ENCODE measurements at places on chromosomes 13 and 19.
A peak's percentile ranks its signal among the peaks of the same experiment; 100 is the strongest.

GRCh38 chr13:35906636-35907035 lies 224.5 kb downstream of the DCLK1 start:
- no peak for DNase-seq

GRCh38 chr13:43880214-43880855 lies 631 bp downstream of the LACC1 start:
- DNase-seq: no peak

GRCh38 chr13:26326562-26326961 lies 72.6 kb downstream of the CDK8 start:
- DNase-seq: no peak

- no peak for DNase-seq
Observed at GRCh38 chr13:37148501-37148900, 43.0 kb upstream of the CSNK1A1L start.

DNA sequence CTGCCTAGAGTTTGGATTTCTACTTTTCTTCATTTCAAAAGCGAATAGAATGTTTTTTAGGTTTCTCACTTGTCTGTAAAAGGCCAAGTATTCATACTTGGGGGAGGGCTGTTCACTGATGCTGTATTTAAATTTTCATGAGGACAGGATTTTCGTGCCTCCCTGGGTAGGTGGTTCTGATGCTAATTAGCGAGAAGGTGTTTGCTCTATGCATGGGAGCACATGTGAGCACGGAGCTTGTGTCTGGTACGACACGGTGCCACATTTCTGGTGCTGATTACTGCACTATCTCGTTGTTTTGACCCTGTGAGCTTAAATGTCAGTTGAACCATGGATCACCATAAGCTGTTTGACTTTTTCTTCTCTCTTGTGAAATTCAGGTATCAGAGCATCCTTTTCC lies 45.8 kb downstream of the MTUS2 start:
- no peak for DNase-seq

DNA sequence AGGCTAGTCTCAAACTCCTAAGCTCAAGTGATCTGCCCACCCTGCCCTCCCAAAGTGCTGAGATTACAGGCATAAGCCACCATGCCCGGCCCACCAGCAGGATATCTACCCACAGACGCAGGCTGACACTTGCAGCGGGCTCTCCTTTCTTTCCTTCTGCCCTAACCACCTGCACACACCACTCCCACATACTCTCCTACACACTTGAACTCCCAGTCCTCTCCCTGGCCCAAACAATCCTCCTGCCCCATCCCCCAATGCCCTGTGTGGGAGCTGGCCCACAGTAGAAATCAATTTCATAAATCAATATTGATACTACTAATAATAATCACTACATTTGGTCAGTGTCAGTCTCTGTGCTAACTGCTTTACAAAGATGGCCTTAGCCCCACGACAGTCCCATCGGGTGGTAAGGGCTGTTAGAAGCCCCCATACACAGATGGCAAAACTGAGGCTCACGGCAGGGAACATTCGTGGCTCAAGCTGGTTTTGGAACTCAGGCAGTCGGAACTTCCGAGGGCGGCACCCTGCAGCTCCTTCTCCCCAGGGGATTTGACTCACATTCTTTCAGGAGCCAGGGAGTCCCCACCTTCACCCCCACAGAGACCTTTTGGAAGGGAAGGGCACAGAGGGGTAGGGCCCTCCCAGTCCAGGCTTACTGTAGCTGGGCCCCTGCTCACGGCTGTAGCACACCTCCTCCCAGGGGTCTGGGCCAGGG lies 3.4 kb upstream of the DPF1 start:
- no peak for DNase-seq

GRCh38 chr13:73767747-73768315 lies 366.4 kb downstream of the KLF12 start:
- DNase-seq: no peak

- DNase-seq: no peak
Observed at GRCh38 chr13:33110386-33110712, 94.1 kb downstream of the KL start.

DNA sequence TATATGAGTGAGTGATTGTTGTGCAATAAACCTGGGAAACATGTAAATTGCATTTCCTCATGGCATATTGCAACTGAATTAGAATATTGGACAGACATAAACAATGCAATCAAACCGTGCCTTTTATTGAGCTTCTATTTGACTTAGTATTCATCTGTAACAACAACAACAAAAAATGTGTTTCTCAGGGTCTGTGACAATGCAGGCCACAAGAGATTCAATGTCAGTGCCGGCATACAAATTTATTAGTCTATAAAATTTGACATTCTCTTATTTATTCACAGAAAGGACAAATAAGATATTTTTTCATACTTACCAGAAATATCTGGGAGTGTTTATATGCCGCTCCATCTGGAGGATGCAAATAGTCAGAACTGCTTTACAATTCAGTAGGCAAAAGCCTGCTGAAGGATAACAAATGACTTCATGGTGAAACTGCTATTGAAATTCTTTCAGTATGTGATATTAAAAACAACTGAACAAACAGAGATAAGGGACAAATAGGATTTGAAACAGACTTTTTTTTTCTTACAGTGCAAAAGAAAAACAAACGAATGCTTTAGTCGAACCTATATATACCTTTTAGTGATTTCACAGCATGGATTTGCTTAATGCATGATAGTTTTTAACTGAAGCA lies 77.2 kb downstream of the DACH1 start:
- no peak for DNase-seq

DNA sequence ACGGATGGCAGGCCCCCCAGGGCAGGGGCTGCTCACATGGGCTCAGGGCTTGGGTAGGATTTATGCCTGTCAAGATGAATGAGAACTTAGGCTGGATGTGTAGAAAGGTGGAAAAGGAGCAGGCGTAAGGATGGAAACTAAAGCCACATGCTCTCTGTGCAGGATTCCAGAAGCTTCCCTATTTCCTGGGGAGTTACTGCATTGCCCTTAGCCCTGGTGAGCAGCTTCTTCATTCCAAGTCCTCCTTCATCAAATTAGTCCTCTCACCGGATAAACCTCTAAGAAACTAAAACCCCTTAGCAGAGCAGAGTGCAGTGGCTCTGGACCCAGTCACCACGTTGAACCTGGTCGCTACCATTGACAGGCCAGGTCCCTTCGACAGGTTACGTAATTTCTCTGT lies 7.4 kb downstream of the ATP12A start:
- DNase-seq: no peak

DNA sequence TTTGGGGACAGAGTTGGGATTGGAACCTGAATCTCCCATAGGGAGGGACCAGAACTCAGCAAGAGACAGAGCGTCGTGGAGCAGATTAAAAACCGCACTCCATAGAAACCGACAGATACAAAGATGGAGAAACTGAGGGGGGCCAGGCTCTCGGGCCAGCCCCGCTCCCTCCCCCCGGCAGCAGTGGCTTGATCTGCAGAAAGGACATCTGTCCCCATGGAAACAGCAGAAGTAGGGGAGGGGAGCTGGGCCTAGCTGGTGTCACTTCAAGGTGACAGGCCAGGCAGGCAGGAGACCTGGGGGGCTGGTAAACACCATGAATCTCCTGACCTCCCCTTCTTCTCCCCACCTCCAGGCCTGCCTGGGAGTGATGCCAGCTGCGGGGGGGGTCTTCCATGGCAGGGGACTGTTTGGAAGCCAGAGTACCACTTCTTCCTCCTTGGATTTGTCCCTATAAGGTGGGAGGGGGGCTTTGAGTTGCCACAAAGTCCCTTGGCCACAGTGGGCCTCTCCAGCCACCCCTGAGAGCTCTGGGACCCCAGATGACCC lies 10.9 kb downstream of the TMIGD2 start:
- no peak for DNase-seq

DNA sequence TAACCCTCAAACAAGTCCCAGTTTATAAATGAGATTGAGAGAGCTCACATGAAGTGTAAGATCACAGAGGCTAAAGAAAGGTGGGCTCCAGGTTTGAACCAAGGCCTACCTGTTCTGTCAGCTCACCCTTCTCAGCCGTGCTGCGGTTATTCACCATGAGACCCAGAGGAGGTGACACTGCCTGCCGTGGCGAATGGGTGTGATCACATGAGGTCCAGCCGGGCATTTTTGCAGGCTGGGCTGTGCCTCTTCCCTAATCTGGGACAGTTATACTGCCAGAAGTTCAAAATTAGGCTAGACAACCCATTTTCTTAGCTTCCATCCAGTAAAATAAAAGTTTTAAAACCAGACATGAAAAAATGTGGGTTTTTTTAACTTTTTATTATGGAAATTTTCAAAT lies 146.8 kb downstream of the FOXO1 start:
- DNase-seq: no peak

DNA sequence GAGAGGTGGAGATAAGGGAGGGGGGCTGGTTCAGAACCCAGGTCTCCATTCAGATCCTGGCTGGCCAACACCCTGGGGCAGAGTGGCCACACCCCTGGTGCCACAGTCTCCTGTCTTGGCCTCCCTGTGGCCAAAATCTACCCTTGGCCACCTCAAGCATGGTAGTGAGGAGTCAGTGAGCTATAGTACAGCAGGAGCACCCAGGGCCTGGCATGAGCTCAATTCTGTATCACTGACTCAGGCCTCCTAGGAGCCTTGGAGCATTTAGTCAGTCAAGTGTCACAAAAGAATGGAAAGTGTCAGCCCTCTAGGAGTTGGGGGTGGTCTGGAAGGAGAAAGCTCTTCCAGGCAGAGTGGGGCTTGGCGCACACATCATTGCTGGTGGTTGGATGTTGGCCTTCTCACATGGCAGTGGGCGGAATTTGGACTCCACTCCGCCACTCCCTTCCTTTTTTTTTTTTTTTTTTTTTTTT lies 6.6 kb upstream of the CD79A start:
- DNase-seq: no peak

GRCh38 chr13:95246292-95247082 lies 54.8 kb downstream of the ABCC4 start:
- DNase-seq: no peak

GRCh38 chr19:50333235-50333736 lies 4.1 kb upstream of the KCNC3 start:
- peak; percentile 93 for DNase-seq

DNA sequence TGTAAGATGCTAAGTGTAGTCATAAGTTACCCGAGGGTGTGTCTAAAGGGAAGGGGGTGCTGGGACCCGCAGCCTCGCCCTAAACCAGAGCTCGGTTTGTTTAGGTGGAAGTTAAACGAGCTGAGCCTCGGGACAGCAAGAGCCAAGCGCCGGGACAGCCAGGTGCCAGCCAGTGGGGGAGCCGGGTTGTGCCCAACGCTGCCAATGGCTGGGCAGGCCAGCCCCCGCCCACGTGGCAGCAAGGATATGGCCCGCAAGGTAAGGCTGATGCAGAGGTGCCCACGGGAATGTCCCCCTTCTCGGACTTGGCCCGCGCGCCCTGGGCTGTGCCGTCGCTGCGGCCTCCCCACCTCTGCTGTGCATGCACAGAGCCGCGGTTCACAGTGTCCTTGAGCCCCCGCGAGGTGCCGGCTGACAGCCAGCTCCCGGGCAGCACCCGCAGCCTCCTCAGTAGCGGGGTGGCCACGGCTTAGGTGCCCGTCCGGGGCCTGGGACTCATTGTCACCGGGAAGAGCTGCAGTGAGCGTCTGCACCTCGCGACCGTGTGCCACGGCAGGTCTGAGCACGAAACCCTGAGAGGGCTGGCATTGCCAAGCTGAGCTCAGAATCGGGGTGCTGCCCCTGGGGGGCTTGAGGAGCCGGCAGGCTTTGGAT lies 9.3 kb upstream of the RPS15 start:
- no peak for DNase-seq

GRCh38 chr13:52921194-52921593 lies 72.8 kb upstream of the PCDH8 start:
- no peak for DNase-seq

- no peak for DNase-seq
Observed at GRCh38 chr13:113216254-113217048, 7.0 kb downstream of the CUL4A start.

DNA sequence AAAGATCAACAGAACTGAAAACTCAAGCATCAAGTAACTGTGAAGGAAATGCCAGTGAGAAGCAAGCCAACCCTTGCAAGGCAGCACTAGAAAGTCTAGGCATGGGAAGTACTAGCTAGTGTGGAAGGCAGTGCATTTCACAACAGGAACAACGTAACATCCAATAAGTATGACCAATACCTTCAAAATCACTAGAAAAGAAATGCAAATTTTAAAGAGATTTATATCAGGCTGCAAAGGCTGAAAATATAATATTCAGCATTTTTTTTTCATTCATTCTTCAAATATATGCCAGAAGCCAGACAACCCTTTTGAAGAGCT lies 121.9 kb downstream of the DLEU7 start:
- no peak for DNase-seq

GRCh38 chr13:99273128-99273527 lies 14.9 kb upstream of the GPR18 start:
- DNase-seq: no peak

GRCh38 chr13:26985285-26985878 lies 186.2 kb downstream of the USP12 start:
- no peak for DNase-seq

GRCh38 chr13:36870050-36870692 lies 49.9 kb downstream of the SMAD9 start:
- no peak for DNase-seq

DNA sequence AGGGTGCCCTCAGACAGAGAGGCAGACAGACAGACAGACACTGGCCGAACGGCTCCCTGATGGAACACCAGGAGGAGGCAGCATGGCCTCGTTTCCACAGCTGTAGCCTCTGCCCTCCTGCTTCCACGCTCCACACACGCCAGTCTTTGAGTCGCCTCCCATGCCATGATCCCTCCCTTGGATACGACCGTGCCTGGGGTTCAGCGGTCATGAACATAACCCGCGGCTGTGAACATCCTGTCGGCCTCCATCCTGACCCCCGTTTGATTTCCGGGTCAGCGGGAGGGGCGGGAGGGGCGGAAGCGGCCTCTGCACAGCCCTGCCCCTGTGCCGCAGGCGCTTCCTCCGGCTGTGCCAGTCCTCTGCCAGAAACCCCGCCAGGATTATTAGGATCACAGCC lies 23.4 kb downstream of the GP6 start:
- DNase-seq: no peak

DNA sequence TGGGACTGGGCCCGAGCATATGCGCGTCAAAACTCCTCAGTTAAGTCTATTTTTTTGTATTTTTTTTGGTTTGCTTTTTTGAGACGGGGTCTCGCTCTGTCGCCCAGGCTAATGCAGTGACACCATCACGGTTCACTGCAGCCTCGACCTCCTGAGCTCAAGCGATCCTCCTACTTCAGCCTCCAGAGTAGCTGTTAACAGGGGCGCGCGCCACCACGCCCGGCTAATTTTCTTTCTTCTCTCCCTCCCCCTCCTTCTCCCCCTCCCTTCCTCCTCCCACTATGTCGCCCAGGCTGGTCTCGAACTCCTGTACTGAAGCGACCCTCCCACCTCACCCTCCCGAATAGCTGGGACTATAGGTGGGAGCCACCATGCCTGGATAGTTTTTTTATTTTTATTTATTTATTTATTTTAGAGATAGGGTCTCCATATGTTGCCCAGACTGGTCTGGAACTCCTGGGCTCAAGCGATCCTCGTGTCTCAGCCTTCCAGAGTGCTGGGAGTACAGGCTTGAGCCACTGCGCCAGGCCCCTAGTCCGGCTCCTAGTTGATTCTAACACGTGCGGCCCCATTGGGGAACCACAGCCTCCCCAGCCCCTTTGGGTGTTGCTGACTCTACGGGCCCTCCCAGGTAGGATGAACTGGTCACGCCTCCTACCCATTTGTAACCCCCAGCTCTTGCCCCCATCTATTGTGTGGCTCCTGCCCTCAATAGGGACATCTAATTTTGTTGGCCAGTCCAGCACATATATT lies 806 bp upstream of the ZNF837 start:
- DNase-seq: no peak
